ENCODE measurements at places on chromosomes 4 and X.

DNA sequence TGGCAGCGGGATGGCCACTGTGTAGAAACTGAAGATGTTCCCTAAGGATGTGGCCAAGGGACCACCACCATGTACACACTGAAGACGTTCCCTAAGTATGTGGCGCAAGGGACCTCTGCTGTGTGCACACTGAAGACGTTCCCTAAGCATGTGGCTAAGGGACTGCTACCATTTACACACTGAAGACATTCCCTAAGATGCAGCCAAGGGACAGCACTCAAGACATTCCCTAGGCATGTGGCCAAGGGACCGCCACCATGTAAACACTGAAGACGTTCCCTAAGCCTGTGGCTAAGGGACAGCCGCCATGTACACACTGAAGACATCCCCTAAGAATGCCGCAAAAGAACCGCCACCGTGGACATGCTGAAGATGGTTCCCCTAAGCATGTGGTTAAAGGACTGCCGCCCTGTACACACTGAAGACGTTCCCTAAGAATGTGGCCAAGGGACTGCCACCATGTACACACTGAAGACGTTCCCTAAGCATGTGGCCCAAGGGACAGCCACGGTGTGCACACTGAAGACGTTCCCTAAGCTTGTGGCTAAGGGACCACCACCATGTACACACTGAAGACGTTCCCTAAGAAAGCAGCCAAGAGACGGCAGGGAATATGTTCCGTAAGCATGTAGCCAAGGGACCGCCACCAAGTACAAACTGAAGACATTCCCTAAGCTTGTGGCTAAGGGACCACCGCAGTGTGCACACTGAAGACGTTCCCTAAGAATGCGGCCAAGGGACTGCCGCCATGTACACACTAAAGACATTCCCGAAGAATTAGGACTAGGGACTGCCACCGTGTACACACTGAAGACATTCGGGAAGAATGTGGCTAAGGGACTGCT, 43.3 kb downstream of the DHRSX start:
- DNase-seq = no peak

- DNase-seq = no peak
These were observed 104.5 kb upstream of the QRFPR start for GRCh38 chr4:121485190-121485804.

GRCh38 chr4:112378858-112379257, 81.7 kb downstream of the ALPK1 start:
- no peak for DNase-seq

DNA sequence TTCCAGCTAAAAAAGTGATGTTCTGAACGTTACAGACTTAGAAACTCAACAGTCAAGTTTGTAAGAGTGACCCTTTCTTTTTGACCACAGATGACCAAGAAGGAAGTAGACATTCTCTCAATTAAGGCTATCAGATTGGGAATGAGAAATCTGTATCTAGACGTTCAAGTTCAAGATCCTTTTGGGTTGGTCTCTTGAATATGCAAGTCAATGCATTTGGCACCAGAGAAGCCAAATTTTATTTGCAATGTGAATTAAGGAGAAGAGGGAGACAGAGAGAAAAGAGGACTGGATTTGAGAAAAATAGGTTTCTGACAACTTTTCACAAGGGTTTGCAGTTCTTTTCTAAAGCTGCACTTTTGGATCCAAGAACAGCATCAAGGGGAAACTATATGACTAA, 17.5 kb upstream of the SULT1E1 start:
- DNase-seq = no peak

- no peak for DNase-seq
These were observed 276.9 kb upstream of the PCDH7 start for GRCh38 chr4:30443289-30443688.

- no peak for DNase-seq
These were observed 1392.9 kb upstream of the PABPC4L start for GRCh38 chr4:135594521-135594920.

- no peak for DNase-seq
These were observed 36.4 kb downstream of the TMEM150C start for GRCh38 chr4:82525307-82525911.

DNA sequence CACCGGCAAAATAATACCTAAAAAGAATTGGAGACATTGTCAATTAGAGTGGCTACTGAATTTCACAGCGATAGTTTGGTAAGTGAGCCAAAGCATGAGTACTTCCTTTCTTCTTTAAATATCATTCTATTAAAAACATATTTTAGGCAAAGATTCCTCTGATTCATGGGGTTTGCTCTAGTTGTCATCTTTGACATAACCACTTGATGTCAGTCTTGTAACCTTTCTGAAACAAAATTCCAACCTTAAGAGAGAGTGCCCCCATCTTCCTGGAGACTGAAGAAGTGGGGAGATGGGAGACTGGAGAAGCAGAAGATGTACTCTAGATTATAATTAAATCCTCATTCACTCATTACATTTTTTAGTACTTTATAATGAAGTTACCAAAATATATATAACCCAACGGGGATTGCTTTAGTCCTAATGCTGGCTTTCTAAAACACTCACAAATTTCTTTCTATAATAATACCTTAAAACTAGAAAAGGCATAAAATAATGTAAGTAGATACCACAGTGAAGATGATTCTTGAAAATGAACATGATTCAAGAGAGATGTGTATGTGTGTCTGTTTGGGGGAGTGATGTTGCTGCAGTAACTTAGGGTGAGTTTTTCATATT, 96.4 kb downstream of the EMCN start:
- no peak for DNase-seq

DNA sequence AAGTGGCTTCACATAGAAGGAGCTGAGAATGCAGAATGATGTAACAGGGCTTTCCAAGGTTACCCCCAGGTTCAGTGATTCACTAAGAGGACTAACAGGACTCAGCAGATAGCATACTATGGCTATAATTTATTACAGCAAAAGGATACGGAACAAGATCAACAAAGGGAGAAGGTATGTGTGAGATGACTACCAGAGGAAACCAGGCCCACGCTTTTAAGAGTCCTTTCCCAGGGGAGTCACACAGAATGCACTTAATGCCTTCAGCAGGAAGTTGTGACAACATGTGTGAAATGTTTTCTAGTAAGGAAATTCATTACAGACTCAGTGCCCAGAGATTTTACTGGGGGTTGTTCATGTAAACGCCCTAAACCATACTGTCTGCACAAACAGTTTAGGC, 373.6 kb upstream of the MAGEB2 start:
- DNase-seq = no peak

DNA sequence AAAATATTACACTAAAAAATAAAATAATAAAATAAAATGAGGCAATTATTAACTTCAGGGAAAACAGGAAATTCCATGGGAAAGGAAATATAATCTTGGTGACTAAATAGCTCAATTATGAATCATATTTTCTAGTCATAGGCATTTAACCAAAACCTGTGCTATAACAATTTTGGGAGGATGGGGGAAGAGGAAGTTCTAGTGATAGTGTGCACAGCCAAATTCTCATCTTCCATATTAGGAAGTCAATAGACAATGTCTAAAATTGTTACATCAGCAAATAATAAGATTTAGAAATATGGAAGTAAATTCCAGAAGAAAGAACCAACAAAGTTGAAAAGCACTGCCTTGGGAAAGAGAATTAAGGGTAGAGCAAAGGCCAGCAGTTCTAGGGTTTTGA, 2.8 kb downstream of the AWAT2 start:
- DNase-seq = no peak

DNA sequence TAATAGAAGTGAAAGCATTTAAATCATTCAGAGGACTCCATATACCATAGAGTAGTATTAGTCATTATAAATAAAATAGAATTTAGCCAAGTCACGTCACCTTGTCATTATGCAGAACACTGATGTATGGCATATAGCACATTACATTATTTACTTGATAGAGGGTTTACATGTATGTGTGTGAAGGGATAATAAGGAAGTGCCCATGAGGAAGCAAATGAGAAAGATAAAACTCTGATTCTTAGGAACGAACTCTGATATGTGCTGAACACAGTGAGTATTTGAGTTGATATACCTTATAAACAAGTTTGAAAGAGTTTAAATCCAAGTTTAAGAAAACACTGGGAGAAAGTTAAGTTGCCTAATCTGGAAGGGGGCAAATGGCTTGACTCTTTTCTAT, 160.5 kb upstream of the NDST3 start:
- no peak for DNase-seq

- DNase-seq = no peak
These were observed 5.0 kb downstream of the GAR1 start for GRCh38 chr4:109820563-109820962.

DNA sequence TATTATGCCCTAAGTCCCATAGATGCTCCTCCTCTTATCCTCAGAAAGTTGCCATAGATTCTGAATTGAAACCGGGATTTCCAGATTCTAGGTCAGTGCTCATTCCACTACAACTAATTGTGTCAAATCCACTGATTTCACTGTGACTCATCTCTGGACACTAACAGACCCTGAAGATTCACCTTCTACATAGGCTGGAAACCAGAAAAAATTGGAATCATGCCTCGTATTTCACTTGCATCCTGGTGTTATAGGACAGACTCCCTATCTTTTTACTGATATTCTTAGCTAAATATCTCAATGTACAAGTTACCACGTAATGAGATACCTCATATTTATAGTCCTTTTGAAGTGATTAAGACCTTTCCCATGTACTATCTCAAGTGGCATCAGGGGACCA, 36.7 kb downstream of the CLNK start:
- DNase-seq = no peak

GRCh38 chr4:2182994-2183393, 58.9 kb downstream of the HAUS3 start:
- no peak for DNase-seq

GRCh38 chr4:8838296-8838960, 33.2 kb downstream of the HMX1 start:
- no peak for DNase-seq

GRCh38 chr4:111775556-111776297, 369.5 kb upstream of the FAM241A start:
- DNase-seq = no peak

- DNase-seq = no peak
These were observed 11.4 kb downstream of the RNF175 start for GRCh38 chr4:153748378-153748777.

GRCh38 chrX:11382930-11383329, 89.7 kb downstream of the AMELX start:
- DNase-seq = no peak

- no peak for DNase-seq
These were observed 156.7 kb upstream of the FAM47A start for GRCh38 chrX:34288782-34289181.

- DNase-seq = no peak
These were observed 222.1 kb downstream of the LDB2 start for GRCh38 chr4:16676230-16676770.

DNA sequence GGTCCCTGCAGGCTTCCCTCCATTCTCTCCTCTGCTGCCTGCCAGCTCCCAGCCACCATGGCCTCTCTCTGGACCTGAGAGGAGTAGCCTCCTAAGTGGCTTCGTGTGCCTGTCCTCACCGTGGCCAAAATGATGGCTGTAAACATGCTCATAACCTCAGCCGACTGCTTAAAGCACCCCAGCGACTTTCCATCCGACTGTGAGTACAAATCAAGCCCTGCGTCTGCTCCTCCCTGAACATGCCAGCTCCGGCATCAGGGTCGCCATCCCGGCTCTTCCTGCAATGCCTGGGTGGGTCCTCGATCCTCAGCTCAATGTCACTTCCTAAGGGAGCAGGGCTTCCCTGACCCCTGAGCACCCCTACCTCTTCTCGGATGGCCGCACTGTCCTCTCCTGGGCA, 3.3 kb upstream of the SORCS2 start:
- DNase-seq = no peak

DNA sequence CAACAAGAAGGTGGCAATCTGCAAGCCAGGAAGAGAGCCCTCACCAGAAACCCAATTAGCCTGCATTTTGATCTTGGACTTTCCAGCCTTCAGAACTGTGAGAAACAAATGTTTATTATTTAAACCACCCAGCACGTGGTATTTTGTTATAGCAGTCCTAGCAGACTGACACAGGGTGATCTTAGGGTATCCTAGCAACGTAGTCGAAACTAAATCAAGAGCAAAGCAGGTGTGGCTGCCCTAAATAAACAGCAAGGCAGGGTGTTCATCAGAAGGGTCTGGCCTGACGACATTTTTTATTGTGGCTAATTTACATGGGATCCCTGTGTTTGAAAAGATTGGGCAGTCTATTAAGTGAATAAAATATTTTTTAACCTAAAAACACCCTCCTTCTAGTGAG, 198.8 kb downstream of the VEGFC start:
- no peak for DNase-seq

- no peak for DNase-seq
These were observed 77.5 kb downstream of the SLC2A9 start for GRCh38 chr4:9943761-9944160.

- DNase-seq = no peak
These were observed 53.7 kb upstream of the NFKB1 start for GRCh38 chr4:102447413-102447812.

GRCh38 chr4:82275431-82276331, 98.1 kb downstream of the HNRNPD start:
- no peak for DNase-seq

DNA sequence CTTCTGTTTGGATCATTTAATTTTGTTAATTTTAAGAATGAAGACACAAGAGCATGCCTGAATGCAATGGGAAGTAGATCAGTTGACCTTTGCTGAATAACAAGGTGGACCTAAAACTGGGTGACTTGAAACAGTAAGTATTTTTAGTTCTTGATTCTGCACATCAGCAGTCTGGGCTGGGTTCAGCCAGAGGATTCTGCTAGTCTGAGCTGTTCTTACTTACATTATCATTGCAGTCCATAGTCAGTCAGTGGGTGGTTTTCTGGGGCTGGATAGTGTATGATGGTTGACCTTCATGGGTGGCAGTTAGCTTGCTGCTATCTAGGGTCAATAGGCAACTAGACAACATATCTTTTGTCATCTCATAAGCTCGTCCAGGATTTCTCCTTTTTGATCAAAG, 91.4 kb downstream of the HS3ST1 start:
- DNase-seq = no peak
